ENCODE measurements at places on chromosomes 4 and X.

- DNase-seq: no peak
Observed at GRCh38 chrX:18985186-18985435, 1.2 kb upstream of the PHKA2 start.

- no peak for DNase-seq
Observed at GRCh38 chrX:71184803-71185495, 38.1 kb upstream of the GJB1 start.

GRCh38 chrX:123920105-123920785 is 41.3 kb upstream of the STAG2 start:
- DNase-seq: no peak

GRCh38 chrX:95427389-95427788 is 1257.3 kb upstream of the DIAPH2 start:
- no peak for DNase-seq

- DNase-seq: no peak
Observed at GRCh38 chr4:18686338-18687037, 664.9 kb upstream of the LCORL start.

GRCh38 chrX:11665168-11666111 is at the start of gene ARHGAP6:
ARHGAP6 (minus strand) TSS chrX:11665920; CDS start chrX:11664828, 1,092 bp downstream.
- DNase-seq: no peak

- DNase-seq: no peak
Observed at GRCh38 chr4:2378401-2378800, 40.0 kb downstream of the ZFYVE28 start.

DNA sequence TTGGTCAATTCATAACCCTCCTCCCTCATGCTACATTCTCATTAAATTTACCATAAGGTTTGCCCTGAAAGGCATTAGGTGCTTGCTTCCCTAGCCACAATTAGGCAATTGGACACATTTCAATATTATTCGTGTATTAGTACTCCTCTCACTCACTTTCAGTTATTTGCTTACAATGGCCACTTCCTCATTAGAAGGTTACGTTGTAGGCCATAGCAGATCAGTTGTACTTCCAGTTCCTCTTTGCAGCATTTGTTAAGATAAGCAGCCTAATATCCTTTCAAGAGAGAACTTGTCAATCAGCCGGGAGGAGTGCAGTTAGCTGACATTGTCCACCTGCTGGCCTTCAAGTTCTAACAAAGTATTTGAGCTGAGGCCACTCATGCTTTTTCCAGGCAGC is 1017.2 kb downstream of the PCDH7 start:
- no peak for DNase-seq

DNA sequence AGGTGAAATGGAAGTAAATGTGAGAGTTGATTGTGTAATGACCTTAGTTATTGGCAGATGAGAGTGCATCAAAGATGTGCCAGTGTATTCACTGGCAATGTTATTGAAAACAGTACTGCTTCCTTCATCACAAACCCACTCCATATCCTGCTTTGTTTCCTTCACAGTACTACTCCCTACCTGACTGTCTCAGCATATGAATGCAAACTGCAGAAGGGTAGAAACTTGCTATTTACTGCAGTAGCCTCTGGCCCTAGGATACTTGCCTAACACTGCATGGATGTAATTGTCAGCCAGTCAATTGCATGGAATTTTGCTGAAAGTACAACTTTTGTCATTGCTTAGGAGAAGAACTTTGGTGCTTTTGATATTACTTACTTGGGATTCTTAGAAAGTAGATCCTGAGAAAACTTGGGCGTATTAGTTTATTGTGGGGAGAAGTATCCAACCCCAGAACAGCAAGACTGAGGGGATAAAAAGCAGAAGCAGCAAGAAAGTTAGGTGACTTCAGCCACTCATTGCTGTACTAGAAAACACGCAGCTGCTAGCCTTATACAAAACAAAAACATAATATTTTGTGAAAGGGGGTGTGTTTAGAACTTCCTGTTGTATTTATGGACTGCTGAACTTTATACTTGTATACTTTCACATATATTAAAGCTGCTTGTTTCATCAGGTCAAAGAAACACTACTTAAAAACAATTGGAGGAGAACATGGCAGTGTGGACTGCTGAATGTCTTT is 219.0 kb downstream of the CCNG2 start:
- DNase-seq: no peak

DNA sequence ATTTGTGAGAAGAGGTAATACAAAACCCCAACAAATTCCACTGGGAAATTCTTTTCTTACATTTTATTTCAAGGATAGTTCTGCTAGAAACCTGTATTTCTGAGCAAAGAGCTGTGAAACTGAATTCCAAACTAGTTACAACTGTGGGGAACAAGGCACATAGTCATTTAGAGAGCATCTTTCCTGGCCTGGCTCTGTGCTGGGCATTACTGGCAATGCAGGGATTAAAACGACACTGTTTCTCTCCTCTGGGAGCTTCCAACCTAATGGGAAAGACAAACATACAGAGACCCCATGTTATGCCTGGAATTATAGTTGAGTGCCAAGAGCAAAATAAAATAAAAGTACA is 36.5 kb downstream of the SUPT20HL1 start:
- no peak for DNase-seq

GRCh38 chrX:129956765-129957164 is 25.7 kb upstream of the BCORL1 start:
- DNase-seq: no peak

GRCh38 chr4:144967161-144967560 is 130.8 kb downstream of the ANAPC10 start:
- DNase-seq: peak; percentile 31

DNA sequence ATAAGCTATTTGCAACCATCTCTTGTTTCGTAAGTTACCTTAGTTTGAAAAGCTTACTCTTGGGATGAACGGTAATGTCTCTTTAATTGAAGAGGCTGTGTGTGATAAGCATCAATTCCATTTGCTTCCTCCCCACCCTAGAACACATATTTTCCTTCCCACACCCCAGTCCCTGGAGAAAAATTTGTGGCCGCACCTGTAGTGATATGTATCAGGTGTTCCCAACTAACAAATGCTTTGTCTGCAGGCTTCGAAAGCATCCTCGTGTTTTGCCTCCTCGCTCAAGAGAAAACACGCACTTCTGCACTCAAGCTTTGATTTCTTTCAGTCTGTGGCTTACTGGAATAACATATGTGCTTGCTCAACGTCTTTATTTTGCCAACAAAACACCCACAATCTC is 143.8 kb upstream of the OTUD4 start:
- DNase-seq: no peak

- no peak for DNase-seq
Observed at GRCh38 chr4:7841071-7841470, 98.6 kb downstream of the AFAP1 start.

DNA sequence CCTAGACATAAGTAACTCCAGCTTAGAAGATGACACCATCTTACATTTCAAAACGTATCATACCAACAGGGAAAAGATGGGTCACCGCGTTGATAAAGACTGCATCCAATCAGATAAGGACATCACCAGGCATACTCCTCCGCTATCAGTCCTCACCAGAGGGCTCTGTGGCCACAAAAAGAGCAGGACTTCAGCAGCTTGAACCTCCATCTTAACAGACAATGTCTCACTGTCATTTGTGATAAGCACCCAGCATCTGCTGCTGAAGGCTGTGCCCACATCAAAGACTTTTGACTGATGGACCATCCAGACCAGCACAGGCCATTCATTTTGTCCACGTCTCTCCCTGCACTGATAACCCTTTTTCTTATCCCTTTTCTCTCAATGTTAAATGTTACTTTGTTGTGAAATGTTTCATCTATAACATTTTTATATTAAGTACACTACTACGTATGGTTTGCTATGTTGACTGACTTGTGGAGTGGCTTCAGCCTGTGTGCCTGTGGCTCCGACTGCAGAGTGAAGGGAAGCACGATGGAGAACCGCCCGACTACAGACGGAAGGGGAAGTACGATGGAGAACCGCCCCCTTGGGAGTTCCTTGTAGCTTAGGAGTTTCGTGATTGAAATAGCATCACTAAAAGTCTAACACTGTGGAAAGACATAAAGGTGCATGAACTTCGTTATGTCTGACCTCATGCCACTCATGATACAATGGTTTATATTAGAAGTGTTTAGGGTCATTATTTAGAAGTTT is 595.4 kb upstream of the AGA start:
- no peak for DNase-seq

- no peak for DNase-seq
Observed at GRCh38 chrX:39936886-39937770, 160.6 kb downstream of the BCOR start.

GRCh38 chrX:44234541-44234940 is 108.9 kb downstream of the EFHC2 start:
- DNase-seq: no peak

DNA sequence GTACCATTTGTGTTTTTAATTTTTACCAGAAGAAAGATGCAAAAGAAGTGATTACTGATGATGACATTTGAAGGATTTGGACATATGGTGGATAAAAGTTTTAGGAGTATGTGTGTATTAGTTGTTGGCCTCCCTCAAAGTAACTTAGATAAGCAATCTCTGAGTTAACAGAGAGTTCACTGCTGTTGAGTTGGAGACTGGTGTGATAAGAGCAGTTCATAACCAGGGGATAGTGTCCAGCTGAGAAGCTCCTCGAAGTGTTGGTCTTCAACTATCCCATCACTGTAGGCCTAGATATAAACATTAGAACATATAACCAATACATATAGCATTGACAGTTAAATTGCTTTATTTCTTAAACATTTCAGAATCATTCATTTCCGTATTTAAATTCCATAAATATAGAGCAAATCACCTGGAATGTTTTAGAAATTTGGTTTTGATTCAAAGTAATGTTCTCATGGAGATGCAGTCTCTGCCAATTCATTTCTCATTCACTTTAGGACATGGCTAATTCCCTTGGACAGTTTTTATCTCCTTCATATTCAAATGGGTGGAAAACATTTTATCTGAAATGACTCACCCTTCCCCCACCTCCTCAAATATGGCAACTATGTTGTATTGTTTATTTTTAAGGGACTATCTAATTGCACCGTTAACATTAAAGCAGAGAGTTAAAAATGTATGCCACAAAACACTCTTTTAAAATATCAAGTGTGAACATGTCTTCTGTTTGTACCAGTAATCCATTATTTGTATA is 136.8 kb upstream of the SLC4A4 start:
- no peak for DNase-seq

DNA sequence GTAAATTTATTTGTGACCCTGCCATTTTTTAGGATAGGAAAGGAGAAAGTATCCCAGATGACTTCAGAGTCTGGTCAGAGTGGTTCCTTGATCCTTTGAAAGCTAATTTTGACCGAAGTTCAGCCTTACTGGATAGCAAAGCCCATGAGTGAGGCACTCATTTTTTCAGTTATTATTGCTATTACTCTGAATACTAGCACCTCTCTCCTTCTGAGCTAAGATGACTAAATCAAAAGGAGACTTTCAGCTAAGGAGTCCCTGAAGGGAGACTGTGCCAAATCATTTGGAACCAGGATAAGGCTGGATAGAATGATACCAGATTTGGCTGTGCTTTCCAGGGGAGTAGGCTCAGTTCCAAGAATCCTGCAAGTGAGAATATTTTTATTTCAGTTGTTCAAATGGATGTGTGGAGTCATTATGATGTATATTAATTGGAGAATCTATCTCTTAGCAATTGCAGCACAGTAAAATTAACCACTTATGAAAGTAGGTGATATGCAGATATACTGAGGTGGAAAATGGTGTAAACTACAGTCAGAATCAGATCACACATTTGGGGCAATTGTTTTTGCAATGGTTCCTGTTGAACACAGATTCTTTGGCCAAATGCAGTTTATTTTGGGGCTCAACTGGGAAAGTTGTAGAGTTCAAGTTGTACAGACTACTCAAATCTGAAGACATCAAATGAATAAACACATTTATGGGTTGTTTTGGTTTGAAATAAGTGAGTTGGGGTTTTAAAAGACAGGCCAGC is 1.2 kb downstream of the P2RY10 start:
- no peak for DNase-seq

GRCh38 chrX:69510137-69510715 is 6.1 kb downstream of the NALF2 start:
- DNase-seq: no peak

- DNase-seq: no peak
Observed at GRCh38 chrX:132461886-132462285, 27.0 kb downstream of the MBNL3 start.

GRCh38 chr4:84436812-84437211 is 62.3 kb downstream of the NKX6-1 start:
- no peak for DNase-seq

DNA sequence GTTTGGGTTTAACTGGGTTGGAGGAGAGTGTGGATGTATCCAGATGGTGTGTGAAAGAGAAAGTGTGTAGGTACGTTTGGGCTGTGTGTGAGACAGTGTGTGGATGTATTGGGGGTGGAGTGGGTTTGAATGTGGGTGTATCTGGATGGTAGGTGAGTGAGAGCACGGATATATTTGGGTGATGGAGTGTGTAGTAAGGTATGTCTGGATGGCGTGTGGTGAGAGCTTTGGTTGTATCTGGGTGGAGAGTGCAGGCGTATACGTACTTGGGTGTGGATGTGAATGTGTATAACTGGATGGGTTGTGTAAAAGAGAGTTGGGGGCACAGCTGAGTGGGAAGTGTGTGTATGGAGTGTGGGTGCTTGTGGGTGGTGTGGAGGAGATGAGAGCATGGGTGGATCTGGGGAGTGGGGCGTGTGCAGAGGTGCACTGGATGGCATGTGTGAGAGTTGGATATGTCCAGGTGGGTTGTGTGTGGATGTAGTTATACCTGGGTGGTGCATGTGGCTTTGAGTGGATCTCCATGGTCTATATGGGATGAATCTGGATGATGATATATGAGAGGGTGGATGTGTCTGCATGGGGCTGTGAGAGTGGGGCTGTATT is 6.8 kb downstream of the GPR173 start:
- no peak for DNase-seq

- DNase-seq: no peak
Observed at GRCh38 chr4:176032454-176032853, 33.2 kb upstream of the WDR17 start.

DNA sequence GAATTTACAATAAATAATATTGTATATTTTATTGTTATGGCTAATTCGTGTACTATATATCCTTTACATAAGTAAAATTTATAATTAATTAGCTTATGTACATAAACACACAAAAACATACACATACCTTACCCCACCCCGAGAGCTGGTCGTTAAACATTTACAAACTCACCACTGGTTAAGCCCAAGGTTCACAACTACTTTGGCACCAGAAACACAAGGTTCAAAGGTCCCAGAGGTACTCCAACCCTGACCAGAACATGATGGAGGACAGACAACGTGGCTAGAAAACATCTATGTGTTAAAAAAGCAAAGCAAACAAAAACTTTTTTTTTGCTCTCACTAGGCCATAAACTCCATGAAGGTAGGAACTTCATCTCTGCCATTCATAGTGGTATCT is 37.7 kb downstream of the SLC25A5 start:
- no peak for DNase-seq

GRCh38 chr4:155079871-155080270 is 128.6 kb upstream of the NPY2R start:
- DNase-seq: no peak

- no peak for DNase-seq
Observed at GRCh38 chr4:140986045-140986444, 147.2 kb downstream of the RNF150 start.

- DNase-seq: no peak
Observed at GRCh38 chr4:14289708-14290107, 662.2 kb upstream of the BOD1L1 start.

- no peak for DNase-seq
Observed at GRCh38 chr4:62953752-62954151, 1455.5 kb downstream of the TECRL start.

GRCh38 chr4:124997991-124998390 is 285.5 kb upstream of the ANKRD50 start:
- no peak for DNase-seq

- no peak for DNase-seq
Observed at GRCh38 chr4:148310756-148311155, 131.5 kb downstream of the NR3C2 start.

GRCh38 chr4:5908876-5909427 is 16.1 kb upstream of the CRMP1 start:
- DNase-seq: no peak

- no peak for DNase-seq
Observed at GRCh38 chr4:38842994-38843393, 13.6 kb downstream of the TLR6 start.

Measured in GM12864 (cell line).